Heart left ventricle (tissue), 16 donors: ENCODE measurements at places on chromosomes 11 and 22. TPM values are rescaled to one million over a fixed set of nuclear protein-coding genes. Genes with fewer than 3 reads are reported as not detected.
A peak's percentile ranks its signal among the peaks of the same experiment; 100 is the strongest.

DNA sequence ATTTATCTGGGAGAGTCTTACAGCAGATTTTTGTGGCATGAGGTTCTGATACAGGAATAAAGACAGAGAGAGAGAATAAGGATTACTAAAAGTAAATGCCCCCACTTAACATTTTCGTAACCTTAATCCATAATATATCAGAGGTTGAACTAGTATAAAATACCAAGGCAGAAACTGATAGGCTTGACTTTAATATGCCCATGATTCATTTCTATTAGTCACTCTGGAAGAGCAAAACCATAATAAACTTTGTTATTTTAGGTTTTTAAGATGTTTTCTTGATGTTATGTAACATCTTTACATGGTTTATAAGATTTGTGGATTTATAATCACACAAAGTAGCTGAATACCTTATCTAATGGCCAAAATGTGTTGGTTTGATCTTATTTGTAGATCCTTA, 19.1 kb downstream of the GUCY1A2 start:
- no peaks in the 10 kb centered on the region for H3K36me3 ChIP-seq
- no peaks in the 10 kb centered on the region for H3K27me3 ChIP-seq
- H3K27ac ChIP-seq = no peak overlapping the region
- DNase-seq = no peak
- H3K4me3 ChIP-seq = no peak overlapping the region

OSBP2 gene
- total RNA-seq = 5.2 TPM

DNA sequence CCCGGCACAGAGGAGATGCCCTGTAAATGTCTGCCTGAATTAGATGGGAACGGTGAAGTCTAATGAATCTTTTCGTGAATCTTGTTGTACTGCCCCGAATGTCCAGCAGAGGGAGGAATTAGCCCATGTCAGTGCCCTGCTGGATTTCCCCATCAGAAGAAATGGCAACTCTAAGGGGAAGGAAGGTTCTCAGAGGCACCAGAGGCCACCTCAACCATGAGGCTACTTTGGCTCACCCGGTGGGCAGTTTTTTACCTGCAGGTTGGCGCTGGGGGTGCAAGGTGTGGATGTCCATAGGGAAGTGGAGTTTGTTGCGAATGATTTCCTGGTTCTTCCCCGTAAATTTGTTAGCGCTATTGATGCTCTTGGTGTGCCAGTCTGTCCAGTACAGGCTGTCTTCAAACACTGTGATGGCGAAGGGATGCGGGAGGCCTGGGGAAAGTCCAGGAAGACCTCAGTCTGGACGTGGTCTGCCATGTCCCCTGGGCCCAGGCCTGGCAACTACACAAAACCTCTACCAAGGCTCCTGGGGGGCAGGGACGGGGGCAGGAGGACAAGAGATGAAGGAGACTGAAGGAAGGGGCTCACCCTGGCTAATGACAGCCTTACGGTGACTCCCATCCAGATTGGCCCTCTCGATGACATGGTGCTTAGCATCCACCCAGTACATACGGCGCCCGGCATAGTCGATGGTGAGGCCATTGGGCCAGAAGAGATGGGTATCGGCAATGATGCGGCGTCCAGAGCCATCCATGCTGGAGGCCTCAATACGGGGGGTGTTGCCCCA, 28.5 kb downstream of the LRP4 start:
- no peaks in the 10 kb centered on the region for H3K4me1 ChIP-seq
- no peak overlapping the region for H3K4me3 ChIP-seq
- no peak for DNase-seq
- H3K27me3 ChIP-seq = no peaks in the 10 kb centered on the region

GRCh38 chr11:87097582-87097981, 59.8 kb downstream of the TMEM135 start:
- H3K4me3 ChIP-seq = no peak overlapping the region
- H3K36me3 ChIP-seq = peaks cover 4% of the 10 kb centered on the region
- no peaks in the 10 kb centered on the region for H3K4me1 ChIP-seq
- DNase-seq = peak; percentile 34

- no peaks in the 10 kb centered on the region for H3K36me3 ChIP-seq
- no peak for DNase-seq
- no peak overlapping the region for H3K27ac ChIP-seq
- H3K4me3 ChIP-seq = no peak overlapping the region
- no peaks in the 10 kb centered on the region for H3K4me1 ChIP-seq
These were observed 57.7 kb upstream of the BDNF start for GRCh38 chr11:27757953-27758352.

DNA sequence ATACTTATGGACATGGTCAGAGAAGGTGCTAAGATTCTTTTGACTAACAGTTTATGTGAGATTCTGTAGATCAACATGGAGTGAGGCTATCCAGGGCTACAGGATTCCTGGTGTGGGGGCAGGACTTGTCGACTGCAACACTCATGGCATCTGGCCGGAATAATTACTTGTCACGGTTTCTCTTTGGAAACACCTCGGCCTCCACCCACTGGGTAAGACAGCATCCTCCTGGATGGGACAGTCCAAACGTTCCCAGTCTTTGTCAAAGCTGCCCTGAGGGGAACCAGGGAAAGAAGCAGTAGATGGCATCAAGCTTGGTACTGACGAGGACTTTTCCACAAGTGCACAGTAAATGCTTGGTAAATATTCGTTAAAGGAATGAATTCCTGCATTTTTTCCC, 762.8 kb downstream of the BRD1 start:
- no peaks in the 10 kb centered on the region for H3K36me3 ChIP-seq
- H3K4me3 ChIP-seq = no peak overlapping the region
- peaks cover 46% of the 10 kb centered on the region for H3K27me3 ChIP-seq
- DNase-seq = no peak
- H3K4me1 ChIP-seq = no peaks in the 10 kb centered on the region

- no peak overlapping the region for H3K4me3 ChIP-seq
- H3K27me3 ChIP-seq = peaks cover 10% of the 10 kb centered on the region
- H3K36me3 ChIP-seq = no peaks in the 10 kb centered on the region
These were observed 110.3 kb upstream of the TMEM45B start for GRCh38 chr11:129705341-129705740.
